Urothelium cell line (cell line): ENCODE measurements at places on chromosomes 1 and 21.

DNA sequence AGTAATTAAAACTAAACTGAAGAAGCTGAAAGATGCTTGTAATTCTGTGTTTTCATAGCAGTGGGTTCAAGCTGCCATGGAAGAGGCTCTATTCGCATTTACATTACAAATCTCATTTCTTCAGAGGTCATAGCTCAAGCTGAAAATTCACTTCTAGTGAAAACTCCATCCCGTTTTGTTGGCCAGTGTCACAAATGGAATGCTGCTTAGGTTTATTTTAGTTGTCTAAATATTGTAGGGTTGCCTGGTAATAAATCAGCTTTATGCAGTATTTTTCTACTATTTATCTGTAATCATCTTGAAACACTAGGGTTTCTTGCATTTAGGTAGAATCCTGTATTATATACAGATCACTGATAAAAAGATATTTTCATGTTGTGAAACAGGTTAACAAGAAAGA is 240.6 kb downstream of the PTBP2 start:
- DNase-seq, result no peak

DNA sequence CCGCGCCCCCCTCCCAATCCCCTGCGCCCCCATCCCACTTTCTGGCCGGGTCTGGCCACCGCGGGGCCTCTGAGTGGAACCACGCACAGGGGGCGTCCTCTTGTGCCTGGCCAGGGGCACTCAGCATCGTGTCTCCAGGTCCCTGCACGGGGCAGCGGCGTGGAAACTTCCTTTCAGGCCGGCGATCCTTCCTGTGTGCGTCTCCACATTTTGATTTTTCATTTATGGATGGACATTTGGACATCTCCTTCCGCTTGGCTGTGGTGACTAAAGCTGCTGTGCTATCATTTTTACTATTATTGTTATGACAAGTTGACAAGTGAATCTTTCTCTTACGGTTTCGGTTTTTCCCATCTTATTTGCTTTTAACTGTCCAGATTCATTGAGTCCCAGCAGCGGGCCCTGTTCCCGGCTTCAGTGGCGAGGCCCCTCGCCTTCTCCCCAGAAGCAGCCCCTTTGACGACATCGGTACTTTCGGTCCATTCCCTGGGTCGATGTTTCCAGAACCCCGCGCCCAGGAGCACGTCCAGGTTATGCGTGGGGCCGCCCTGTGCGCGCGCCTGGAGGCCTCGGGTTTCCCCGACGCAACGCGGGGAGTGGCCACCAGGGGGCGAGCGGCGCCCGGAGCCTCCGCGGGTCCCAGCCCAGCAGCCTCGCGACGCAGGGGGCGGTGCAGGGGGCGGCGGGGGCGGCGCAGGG is 12.4 kb upstream of the SLC19A1 start:
- peak; percentile 85 for DNase-seq

GRCh38 chr1:36865602-36865900 is 168.8 kb downstream of the GRIK3 start:
- DNase-seq, result no peak

GRCh38 chr1:190599670-190600069 is 122.0 kb upstream of the BRINP3 start:
- DNase-seq, result no peak

- no peak for DNase-seq
These were observed 36.3 kb downstream of the SDC3 start for GRCh38 chr1:30872033-30872947.

DNA sequence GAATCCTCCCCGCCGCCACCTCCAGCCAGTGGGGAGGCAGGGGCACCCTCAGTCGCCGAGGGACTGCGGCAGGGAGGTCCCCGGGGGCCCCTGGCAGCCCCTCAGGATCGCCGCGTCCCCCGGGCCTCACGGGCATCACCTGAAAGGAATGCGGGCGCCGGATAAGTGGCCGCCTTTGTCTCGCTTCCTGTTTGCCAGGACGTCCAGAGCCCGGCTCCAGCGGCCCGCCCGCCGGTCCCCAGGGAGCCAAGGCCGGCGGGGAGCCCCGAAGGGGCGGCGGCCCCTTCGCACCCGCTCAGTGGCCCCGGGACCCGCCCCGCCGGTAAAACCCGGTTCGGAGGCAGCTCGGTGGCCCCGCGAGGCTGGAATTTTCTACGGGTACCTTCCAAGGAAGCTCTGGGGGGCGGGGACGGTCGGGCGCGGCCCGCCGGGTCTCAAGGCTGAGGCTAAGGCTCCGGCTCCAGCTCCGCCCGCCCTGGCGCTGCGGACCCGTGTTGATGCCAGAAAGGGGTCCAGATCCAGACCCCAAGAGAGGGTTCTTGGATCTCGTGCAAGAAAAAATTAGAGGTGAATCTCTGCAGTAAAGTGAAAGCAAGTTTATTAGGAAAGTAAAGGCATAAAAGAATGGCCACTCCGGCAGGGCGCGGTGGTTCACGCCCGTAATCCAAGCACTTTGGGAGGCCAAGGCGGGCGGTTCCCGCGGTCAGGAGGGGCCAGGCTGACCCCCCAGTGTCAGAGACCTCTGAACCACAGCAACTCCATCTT is 12.6 kb downstream of the TINAGL1 start:
- peak; percentile 67 for DNase-seq

GRCh38 chr1:245105815-245106410 is 48.9 kb upstream of the KIF26B start:
- no peak for DNase-seq

- DNase-seq, result no peak
These were observed 37.2 kb downstream of the SUSD4 start for GRCh38 chr1:223326776-223327175.

DNA sequence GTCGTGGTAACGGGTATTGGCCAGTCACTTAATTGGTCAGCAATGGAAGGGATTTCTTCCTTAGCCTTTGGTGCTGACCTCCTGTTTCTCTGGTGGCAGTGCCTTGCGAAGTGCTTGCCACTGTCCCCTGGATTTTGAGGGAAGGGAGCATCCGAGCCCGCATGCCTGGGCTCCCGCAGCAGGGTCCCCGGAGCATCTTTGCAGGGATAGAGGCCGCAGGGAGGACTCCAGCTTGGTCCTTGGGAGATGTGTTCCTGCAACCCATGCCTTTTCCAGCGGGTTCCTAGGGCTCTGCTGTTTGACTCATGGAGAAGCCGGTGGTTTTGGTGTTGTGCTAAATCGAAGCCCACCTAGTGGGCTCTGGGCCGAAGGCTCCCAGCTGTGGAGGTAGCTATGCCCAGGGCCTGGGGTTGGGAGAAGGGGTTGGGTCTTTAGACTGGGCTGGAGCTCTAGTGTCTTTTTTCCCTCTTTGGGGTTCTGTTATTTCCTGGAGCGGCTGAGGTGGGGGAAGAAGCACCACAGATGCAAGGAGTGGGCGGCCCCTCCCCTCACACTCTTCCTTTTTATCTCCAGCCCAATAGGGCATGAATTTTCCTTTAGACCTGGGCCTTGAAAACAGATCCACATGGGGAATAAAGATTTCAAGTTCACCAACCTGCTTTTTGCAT is 39.0 kb downstream of the PIK3CD start:
- DNase-seq, result no peak

GRCh38 chr1:183552891-183553290 is 37.4 kb downstream of the NCF2 start:
- DNase-seq, result no peak

- DNase-seq, result no peak
These were observed 8.1 kb upstream of the ETV3L start for GRCh38 chr1:157107702-157108101.

GRCh38 chr1:10960411-10961299 is 51.8 kb upstream of the TARDBP start:
- peak; percentile 87 for DNase-seq

DNA sequence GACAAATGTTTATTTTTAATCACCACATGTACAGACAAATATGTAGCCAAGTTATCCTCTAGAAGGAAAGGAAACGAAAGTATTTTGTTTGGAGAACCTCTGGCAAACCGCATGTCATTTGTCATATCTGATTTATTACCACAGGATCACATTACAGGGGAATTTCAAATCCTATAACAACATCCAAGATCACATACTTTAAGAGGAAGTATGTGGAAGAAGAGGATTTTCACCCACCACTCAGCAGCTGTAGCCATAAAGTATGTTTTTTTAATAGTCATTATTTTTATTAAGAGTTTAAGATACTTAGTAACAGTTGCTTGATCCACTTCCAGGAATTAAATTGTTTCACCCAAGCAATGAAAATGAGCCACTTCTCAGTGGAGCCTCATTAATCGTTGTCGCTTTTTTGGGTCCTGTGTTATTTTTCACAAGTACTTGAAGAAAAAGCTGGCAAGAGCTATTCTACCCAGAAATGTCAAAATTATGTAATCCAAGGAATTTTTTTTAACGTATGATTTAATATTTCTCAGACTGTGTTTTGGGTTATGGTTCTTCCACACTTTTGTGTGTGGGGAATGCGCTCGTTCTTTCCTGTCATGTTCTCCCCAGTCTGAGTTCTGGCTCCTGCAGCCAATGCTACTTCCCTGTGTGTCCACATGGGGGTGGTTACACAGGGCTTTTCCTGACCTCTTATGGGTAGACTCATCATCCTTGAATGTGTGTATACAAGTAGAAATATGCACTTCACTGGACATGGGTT is 6.9 kb downstream of the SERTAD4 start:
- DNase-seq, result no peak

DNA sequence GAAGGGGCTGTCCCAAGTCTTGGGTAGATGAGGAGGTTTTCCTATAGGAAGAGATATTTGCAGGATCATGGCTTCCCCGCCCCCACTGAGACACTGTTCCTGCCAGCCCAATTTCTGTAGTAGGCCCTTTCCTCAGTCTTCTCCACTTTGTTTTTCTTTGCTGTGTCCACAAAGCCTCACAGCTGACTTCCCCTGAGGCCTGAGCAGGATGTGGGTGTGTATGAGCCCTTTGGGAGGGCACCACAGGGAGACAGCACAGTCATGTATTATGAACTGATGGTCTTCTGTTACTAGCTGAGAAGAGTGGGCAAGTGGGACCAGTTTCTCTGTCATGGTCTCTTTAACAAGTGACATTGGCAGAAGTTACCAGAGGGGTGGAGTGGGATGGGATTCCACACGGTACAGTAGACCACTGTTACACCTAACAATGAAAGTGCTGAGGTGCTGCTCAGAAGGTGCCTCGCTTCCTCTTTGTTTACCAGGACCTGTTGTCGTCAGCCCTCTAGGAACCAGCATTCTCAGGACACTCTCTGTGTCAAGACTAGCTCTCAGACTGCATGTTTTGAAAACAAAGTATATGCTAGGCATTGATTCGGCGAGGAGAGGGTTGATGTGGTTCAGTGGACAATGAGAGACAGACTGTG is 253.8 kb upstream of the HOOK1 start:
- DNase-seq, result no peak

DNA sequence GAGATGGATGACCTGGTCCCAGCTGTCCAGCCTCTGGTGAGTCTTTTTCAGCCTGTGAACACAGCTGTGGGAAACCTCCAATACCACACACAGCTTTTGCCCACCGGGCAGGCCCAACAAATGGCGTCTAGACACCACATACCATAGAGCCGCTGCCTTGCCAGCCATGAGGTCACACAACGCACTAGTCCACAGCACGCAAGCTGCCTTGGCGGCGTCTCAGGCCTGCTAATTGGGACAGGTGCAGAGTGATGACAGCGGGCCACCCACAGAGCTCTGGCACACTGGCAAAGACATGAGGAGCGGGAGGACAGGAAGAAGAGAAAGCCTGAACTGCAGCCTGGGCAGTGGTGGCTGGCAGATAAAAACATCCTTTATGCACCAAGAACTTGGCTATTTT is 125.5 kb downstream of the ADAMTS1 start:
- no peak for DNase-seq

- DNase-seq, result no peak
These were observed 13.3 kb downstream of the KCNJ10 start for GRCh38 chr1:160056648-160057169.

- peak; percentile 31 for DNase-seq
These were observed 31.7 kb upstream of the TMEM125 start for GRCh38 chr1:43238085-43238484.

DNA sequence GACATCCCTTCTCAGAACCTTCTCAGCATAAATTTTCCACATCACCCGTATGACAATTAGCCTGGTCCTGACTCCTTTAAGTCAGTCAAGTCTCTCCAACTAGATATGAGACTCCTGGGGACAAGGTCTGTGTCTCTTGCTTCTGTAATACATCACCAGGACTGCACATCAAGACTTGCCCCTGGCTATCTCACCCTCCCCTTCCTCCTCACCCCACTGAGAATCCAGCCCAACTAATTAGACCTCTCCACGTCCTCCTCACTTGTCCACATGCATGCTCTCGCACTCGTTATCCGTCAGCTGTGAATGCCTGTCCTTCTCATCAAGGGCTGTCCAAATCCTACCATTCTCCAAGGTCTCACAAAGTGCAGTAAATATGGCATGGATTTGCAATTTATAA is 542.8 kb downstream of the PTPRU start:
- no peak for DNase-seq

GRCh38 chr1:208242941-208243526 is 1.1 kb downstream of the PLXNA2 start:
- DNase-seq, result no peak

DNA sequence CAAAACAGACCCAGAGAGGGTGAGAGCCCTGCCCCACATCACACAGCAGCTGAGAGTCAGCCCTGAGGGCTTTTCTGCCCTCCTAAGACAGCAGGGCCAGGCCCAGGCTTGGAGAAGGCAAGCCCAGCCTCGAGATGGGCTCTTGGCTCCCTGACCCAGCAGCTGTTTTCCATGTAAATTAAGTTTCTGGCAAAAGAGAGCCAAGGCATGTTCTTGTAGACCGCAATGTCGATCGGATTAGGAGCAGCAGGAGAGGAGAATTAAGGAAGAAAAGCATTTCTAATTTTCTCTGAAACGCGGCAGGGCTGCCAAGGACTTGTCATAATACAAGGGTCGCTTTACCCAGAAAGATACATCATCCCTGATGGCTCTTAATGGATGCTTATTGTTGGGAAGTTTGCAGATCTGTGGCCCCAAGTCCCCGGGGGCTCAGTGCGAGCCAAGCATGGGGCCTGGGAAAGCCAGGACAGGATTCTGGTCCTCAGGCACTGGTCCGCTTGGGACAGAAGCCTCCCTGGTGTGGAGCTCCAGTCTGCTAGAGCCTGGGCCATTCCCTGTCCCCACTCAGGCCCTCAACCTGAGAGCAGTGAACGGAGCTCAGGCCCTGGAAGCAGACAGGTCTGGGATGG is 62.8 kb downstream of the DMRTB1 start:
- DNase-seq, result no peak

- DNase-seq, result no peak
These were observed 23.8 kb downstream of the PLA2G2A start for GRCh38 chr1:19955534-19956170.

DNA sequence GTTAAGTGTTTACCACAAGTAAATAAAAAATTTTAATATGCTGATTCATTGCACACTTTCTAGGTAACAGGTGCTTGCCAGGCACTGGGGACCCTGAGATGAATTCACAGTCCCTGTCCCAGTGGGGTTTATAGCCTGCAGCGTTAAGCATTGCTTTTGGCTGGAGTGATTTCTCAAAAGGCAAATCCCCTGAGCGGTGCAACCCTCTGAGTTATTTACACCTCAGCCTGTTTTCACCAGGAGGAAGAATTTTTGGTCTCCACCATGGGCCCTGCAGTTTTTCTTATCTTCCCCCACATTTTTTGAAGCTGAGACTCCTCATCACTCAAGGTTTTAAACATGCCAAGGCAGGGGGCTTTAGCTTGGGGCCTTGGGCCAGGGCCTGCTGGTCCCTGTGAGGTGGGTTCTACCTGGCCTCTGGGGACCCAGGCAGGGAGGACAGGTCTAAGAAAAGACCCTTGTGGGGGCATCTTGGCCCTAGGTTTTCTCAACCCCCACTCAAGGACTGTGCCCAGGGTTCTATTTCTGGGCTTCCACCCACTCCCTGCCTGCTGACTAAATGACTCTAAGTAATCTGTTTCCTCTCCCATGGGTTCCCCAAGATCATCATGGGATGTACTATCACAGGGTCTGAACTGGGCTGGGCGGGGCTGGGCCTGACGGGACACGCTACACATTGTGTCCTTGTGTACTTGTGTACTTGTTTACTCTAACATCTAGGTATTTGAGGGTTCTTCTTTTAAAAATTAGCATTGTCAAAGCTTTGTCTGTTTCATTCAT is 10.2 kb upstream of the CHIT1 start:
- DNase-seq, result no peak
